Peyer's patch (tissue), 4 donors: ENCODE measurements at places on chromosomes 4 and X. TPM values are rescaled to one million over a fixed set of nuclear protein-coding genes. Genes with fewer than 3 reads are reported as not detected.

- DNase-seq = no peak
Measured at GRCh38 chrX:46621572-46621971, 48.0 kb downstream of the CHST7 start.

GRCh38 chrX:114611018-114611619, 27.2 kb downstream of the HTR2C start:
- DNase-seq = peak; percentile 68

DNA sequence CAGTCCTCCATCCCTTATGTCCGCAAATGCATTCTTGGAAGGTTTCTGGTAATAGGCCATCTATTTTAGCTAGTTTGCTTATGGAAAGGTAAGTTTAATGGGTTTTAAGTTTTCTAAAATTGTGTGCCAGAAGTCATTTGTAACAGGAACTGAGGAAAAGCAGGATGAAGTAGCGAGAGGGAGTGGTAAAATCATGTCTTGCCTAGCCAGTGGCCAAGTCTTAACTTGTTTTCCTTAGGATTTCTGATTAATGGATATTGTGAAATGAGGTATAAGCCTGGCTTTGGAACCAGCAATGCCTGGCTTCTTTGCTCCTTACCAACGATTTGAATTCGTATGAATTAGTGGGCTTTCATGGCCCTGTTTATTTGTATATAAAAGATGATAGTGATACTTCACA, 7.3 kb downstream of the SEC24B start:
- no peak for DNase-seq

DNA sequence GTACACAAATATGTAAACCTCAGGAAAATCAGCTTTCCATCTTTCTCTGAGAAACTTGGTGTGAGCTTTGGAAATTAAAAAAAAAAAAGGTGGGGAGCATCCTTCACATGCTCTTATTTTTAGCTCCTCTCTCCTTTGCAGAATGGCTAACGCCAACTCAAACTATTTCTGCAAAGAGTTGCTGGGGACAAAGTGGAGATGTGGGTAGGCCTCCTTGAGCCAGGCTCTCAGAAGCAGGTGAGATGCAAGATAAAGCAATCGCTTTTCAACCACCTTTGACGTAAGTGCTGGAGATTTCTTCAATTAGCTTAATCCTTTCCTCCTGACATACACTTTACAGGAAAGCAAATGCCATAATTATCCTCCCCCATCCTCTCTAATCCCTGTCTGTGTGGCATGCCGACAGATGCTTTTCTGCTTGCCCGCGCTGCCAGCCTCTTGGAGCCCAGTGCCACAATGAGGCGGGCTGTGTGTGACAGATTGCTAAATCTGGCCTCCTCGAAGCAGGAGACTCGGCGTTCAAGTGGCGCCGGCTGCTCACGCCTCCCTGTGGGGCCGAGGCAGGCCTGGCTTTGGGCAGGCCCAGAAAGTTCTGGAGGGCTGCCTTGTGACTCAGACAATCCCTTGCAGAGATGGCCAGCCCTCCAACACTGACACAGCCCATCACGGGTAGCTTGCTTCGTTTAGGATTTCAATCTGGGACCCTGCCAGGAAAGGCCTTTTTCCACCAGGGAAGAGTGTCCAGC, 64.9 kb upstream of the SOD3 start:
- DNase-seq = peak; percentile 46

DNA sequence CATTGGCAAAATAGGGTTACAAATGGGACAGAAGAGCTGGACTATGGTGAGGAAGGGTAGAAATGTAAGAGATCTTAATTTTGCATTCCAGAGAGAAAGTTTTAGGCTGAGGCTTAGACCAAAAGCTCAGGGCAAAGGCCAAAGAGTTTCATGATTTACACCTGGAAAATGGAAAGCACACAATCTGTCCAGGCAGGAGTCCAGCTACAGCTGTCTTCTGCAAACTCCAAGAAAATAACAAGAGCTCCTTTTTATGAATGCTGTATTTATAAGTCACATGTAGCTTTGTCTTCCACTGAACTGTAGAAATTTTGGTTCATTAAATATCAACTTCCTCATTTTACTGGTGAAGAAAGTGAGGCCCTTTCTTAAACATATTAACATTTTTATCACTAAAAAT, 288.0 kb upstream of the ATOH1 start:
- DNase-seq = no peak

GRCh38 chr4:108651014-108651791, 804 bp downstream of the OSTC start:
- DNase-seq = no peak

GRCh38 chr4:153603258-153603657, 80.8 kb upstream of the TLR2 start:
- no peak for DNase-seq

DNA sequence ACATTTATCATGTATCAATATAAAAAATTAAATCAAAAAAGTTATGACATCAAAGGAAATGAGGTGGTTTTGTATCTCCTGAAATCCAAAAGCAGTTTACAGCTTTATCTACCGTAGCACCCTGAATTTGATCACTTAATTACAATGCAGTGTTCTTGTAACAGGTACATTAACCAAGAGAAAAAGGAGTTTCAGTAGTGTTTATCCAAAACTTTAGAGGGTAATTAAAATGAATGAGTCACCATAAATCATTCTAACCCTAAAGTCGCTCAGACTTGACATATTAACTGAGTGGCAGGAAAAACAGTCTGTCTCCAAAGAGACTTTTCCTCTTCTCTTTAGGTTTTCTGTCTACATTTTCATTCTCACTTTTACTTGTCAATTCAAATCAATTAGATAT, 907.6 kb upstream of the EPHA5 start:
- no peak for DNase-seq

DNA sequence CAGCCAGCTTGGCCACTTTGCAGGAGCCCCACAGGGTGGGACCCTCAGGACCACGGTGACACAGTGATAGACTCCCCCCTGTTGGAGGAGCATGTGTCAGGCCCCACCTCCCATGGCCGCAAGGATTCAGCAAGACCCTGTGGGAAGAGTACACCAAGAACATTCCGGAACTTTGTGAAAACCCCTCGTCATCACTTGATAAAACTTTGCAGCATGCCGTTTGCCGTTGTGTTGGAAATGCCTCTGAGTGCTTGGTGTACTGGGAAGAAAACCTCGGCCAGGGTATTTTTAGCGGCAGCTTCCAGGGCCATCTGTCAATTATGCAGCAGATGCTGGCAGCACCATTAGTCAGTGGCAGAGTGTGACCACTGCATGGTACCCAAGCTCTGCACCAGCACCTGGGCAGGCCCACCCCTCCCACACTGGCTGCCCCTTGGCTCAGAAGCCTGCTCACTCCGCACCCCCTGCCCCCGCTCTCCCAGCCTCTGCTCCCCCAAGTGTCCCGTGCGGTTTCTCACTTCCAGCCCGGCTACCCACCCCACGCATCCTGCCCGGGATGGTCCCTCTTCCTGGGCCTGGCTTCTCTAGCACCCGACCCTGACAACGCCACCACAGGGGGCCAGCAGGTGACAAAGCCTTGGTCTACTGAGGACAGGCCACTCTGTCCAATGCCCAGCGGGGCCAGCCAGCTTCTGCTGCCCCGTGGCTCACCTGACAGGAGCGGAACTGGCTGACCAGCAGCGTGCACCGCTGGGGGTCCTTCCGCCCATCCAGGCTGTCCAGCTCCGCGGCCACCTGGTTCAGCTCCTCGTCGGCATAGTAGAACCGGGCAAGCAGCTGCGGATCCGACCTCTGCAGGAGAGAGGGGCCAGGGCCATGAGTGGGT, 65.0 kb downstream of the ZFYVE28 start:
- peak; percentile 36 for DNase-seq

- no peak for DNase-seq
Measured at GRCh38 chr4:154973244-154974035, 192.4 kb downstream of the RBM46 start.

DNA sequence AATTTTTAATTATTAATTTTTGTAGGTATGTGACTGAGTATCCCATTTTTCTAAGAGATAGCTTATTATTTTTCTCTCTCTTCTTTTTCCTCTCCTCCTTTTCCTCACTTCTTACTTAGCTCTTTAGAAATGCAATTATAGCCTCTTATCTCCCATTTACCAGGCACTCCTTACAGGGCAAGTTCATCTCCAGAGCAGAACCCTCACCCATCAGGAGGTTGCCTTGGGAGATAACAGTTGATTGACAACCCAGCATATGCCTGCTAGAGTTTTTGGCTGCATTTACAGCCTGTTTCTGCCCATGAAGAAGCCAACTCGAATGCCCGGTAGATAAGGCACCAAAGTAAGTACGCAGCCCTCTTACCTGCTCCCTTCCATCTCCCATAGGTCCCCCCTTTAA, 572.9 kb upstream of the ZFP42 start:
- DNase-seq = no peak

VCX2 gene
- not detected for total RNA-seq

CXCL13 gene
- 91.6 TPM for total RNA-seq

PAGE2B gene
- total RNA-seq = not detected

RHOH gene
- 6.8 TPM for total RNA-seq

AP1S2 gene
- total RNA-seq = 7.6 TPM

GPM6B gene
- total RNA-seq = 2.7 TPM

RASGEF1B gene
- total RNA-seq = 15.4 TPM
